Fibroblast of skin of right biceps (primary cell): ENCODE measurements at places on chromosomes 11 and 22.

- DNase-seq, result no peak
Measured at GRCh38 chr22:44543781-44544477, 45.9 kb upstream of the RTL6 start.

DNA sequence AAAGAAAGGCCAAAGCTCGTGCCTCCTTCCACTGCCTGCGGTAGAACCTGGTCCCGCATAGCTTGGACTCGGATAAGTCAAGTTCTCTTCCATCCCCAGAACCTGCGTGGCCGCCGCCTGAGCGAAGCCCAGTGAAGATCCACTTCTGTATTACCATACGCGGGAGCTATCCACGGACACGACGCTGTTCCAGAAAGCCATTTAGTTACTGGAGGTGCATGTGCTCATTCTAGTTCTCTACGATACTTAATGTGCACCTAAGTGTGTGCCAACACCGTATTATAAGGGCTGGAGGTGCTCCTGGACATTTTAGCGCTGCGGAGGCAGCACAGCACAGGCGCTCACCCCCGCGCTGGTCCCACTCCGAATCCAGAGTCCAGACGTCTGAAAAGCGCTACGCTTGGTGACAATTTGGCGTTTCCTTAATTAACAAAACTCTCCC, 1.4 kb downstream of the WT1 start:
- no peak for DNase-seq

DNA sequence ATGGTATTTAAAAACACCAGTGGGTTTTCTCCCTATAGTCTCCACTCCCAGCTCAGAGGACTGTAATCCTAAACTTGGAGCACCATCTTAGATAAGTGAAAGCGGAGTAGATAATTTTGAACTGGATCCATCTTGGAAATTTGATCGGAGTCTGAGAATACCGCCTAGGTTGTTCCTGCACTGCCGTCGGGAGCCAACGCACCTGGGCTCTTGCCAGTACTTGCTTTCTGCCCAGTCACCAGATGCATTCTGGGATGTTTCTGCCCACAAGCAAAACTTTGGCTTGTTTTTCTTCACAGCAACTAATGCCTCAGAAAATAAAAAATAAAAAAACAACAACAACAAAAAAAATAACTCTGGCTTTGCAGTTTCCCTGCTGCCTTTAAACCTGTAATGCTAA, 113.0 kb upstream of the MTMR2 start:
- no peak for DNase-seq

DNA sequence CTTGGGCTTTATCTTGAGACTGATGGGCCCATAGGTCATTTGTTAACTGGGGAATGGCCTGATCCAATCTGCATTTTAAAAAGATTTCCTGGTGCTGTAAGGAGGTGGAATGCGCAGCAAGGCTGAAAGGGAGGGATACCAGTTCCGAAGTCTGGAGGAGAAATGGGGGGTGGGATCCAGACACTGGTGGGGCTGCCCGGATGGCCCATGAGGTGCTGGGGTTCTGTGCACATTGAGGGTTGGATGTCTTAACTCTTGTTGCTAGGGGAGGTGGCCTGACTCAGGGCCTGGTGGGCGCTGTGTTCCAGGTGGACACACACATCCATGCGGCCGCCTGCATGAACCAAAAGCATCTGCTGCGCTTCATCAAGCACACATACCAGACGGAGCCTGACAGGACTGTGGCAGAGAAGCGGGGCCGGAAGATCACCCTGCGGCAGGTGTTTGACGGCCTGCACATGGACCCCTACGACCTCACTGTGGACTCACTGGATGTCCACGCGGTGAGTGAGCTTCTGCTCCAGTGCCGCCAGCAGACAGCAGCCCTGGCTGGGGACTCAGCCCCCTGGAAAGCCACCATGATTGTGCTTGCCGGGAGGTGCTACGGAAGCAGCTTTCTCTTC, 38.1 kb downstream of the AMPD3 start:
- DNase-seq, result no peak

GRCh38 chr11:109865548-109866186, 227.5 kb upstream of the ZC3H12C start:
- no peak for DNase-seq

- no peak for DNase-seq
Measured at GRCh38 chr22:40645579-40646197, 9.2 kb upstream of the MRTFA start.

DNA sequence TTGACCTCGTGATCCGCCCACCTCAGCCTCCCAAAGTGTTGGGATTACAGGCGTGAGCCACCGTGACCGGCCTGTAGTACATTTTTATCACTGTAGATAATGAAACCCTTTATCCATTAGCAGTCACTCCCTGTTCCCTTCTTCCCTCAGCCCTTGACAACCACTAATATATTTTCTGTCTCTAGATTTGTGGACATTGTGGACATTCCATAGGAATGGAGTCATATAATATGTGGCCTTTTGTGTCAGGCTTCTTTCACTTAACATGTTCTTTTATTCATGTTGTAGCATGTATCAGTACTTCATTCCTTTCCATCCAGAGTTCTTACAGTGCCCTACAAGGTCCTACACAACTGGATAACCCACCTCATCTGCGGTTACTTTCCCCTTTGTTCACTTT, 30.5 kb downstream of the RRM1 start:
- DNase-seq, result peak; percentile 25

GRCh38 chr22:17942721-17943120, 81.6 kb downstream of the MICAL3 start:
- DNase-seq, result no peak

DNA sequence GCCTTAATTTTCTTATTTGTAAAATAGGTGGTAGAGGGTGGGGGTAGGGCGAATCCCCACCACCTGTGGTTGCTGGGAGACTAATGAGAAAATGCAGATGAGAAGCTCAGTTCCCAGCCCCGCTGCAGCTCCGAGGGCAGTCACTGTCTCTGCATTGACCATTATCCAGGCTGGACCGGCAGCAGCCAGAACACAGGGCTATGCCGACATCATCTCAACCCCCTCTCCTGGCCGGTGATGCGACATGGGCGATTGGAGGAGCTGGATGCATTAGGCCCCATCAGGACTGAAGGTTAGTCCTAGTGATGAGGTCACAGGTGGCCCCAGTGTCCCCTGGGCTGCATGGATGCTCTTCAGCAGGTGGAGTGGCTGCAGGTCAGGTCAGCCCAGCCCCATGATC, 412.4 kb downstream of the CTTN start:
- DNase-seq, result no peak

GRCh38 chr11:88657076-88657738, 319.7 kb upstream of the CTSC start:
- no peak for DNase-seq

GRCh38 chr11:125165111-125165842, 726 bp downstream of the PKNOX2 start:
- DNase-seq, result peak; percentile 10
